ENCODE measurements at places on chromosomes 3 and 15.

- DNase-seq, result no peak
Observed at GRCh38 chr3:185931777-185932612, 5.8 kb downstream of the TRA2B start.

DNA sequence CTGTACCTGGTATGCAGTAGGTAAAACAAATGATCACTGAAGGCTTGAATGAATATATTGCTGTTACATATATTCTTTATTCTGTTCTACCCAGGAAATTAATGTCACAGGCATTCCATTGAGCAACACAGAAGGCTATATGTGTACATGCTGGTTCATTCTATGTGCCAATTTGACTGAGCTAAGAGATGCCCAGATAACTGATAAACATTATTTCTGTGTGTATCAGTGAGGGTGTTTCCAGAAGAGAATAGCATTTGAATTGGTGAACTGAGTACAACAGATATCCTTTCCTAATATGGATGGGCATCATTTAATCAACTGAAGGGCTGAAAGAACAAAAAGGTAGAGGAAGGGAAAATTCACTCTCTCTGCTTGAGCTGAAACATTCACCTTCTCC, 886.8 kb downstream of the FHIT start:
- no peak for DNase-seq

DNA sequence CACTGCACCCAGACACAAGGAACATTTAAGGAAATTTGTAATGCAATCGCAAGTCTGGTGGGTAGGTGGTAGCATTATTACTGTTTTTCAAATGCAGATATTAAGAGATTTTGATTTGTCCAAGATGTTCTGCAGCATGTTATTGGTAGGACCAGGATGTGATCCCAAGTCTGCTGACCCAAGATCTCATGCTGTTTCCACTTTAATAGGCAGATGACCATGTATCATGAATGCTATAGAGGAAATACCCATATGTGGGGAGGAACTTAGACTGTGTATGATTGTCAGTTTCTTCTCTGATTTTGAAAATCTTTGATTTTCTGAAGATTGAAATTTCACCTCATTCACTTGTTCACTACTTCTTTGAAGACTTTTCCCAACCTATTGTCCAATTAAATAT, 28.7 kb downstream of the ATP6V1A start:
- DNase-seq, result no peak

DNA sequence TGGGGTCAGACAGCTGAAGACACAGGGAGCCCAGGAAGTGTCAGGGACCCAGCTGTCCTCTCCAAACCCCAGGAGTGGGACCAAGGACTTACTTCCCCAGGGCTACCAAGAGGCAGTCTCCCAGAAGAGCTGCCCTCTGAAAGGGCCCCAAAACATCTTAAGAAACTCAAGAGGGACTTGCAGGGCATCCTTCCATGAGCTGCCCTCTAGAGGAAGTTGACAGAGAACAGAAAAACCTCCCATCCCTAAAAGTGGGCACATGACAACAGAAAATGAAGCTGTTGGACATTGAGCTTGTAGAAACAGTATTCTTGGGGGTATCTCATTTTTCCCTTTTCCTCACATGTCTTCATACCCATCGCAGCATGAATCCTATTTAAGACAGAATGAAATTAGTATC, 58.9 kb downstream of the MECOM start:
- DNase-seq, result no peak

DNA sequence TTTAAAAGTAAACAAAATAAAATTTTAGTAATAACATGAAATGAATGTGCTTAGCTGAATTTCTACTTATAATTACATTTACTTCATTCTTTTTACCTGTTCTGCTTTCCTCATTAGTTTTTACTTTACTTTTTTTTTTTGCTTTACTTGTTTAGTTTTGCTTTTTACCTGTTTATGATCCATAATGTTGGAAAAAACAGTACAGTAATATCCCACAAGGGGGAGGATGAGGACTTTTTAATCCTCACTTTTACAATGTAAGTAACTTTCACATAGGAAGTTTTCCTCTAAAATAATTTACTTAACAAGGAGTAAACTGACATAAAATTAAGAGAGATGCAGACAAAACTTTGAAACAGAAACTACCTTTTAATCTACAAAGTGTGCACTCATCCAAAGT, 268.7 kb downstream of the TBC1D5 start:
- no peak for DNase-seq

- DNase-seq, result no peak
Observed at GRCh38 chr3:185825639-185826481, 1.0 kb upstream of the IGF2BP2 start.

DNA sequence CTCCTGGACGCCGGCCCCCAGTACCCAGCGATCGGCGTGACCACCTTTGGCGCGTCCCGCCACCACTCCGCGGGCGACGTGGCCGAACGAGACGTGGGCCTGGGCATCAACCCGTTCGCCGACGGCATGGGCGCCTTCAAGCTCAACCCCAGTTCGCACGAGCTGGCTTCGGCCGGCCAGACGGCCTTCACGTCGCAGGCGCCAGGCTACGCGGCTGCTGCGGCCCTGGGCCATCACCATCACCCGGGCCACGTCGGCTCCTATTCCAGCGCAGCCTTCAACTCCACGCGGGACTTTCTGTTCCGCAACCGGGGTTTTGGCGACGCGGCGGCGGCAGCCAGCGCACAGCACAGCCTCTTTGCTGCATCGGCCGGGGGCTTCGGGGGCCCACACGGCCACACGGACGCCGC, 956 bp downstream of the ZIC1 start:
- no peak for DNase-seq

DNA sequence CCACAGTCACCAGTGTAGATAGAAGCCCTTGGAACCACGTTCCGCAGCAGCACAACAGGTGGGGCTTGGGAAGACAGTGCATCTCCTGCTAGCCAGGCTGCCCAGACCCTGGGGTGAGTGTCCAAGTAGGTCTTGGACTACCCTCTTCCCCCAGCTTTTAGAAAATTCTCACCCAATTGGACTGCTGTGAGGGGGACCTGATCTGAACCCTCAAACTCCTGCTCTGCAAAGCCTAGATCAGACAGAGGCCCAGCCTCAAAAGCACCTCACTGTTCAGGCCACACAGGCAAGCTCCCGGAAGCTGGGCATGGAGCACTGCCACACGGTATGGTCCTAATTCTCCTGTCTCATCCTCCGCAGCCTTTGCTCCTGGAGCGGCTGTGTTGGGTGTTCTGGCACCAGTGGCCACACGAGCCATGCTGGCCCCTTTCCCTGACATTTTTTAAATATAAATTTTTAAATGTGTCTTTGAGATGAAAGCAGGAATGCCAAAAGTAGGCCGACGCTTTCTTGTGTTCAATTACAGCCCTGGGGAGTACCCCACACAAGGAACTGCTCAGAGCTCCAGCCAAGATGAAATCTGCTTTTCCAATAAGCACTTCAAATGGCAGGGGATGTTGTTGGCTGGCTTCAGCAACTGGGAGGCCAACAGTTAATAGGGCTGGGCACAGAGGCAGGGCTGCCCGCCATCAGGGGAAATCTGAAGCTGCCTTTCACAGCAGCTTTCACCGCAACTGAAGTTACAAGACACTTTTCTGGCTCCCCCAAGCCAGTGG, 40.9 kb downstream of the CPN2 start:
- DNase-seq, result no peak

DNA sequence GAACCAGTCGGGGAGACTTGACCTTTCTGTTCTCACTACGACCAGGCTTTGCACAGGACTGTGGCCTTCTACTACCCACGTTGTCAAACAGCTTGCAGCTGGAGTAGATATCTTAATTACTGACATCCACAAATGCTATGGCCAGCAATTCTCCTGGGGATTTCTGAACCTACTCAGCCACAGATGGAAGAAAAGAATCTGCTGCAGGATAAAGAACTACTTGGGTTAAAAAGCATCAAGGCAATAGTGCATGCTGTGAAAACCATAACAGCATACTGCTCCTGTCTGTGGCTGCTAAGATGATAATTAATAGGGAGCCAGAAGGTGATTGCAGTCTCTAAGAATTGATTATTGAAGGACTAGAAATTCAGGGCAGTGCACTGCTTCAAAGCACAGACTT, 859.2 kb upstream of the SEMA6D start:
- DNase-seq, result no peak

- DNase-seq, result no peak
Observed at GRCh38 chr3:98874602-98875249, 26.8 kb downstream of the DCBLD2 start.

DNA sequence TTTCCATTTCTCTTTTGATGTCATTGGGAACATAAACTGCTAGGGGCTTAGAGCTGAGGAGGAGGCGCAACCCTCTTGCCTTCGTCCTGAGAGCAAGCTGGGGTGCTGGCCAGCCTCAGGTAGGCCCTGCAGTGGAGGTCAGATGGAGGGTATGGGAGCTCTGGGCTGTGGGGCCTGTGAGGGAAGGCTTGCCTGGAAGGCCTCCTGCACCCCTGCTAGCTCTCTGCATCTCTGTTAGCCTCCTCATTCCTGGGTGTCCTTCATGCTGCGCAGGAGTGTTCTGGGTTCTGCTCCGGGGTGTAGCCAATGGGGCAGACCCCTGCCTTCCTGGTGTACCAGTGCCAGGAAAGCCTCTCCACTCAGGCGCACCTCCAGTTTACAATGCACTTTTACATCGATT, 11.8 kb downstream of the GP5 start:
- DNase-seq, result no peak

- DNase-seq, result no peak
Observed at GRCh38 chr15:101088271-101088670, 163.6 kb downstream of the CHSY1 start.

- no peak for DNase-seq
Observed at GRCh38 chr3:141346007-141346406, 22.3 kb upstream of the ZBTB38 start.

GRCh38 chr3:4493941-4494894, 1.1 kb downstream of the ITPR1 start:
- DNase-seq, result no peak

DNA sequence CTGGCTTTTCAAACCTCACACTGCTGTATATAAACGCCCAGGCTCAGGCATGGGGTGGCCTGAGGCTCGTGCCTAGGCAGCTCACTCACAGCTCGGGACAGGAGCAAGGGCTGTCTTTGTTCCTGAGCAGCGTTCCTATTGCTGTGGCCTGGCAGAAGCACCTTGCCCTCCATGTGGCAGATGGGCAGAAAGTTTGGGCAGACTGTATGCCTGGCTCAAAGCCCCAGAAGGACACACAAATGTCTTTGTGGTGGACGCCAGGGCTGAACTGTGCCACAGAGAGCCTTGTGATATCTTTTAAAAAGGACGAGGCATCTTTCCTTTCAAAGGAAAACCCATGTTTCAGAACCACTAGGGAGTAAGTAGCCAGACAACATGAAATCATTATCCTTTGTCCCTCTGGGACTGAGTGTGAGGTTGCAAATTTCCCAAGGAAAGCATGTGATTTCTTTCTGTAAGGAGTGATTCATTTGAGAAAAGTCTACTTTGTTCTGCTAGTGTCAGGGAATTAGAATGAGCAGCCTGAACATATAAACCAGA, 29.3 kb upstream of the UBE2E1 start:
- no peak for DNase-seq

- DNase-seq, result no peak
Observed at GRCh38 chr15:93231261-93231925, 142.4 kb upstream of the RGMA start.

GRCh38 chr3:119831941-119832371, 50.1 kb downstream of the NR1I2 start:
- no peak for DNase-seq

GRCh38 chr3:120402257-120402656, 48.5 kb downstream of the FSTL1 start:
- no peak for DNase-seq

GRCh38 chr15:36407647-36408046, 171.8 kb upstream of the CDIN1 start:
- no peak for DNase-seq

DNA sequence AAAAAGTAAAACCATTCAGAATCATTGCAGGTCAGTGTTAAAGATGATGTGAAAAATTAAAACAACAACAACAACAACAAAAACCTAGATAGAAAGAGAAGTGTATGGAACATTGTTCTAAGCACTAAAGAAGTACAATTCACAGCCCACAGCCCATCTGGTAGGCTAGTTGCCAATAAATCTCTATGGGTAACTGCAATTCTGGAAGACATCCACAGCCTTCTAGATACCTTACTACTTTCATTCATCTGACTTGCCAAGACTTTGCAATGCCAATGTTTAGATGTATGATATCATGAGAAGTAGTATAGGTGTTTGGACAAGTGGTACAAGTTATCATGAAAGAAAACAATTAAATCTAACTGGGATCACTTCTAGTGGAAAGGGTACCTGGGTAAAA, 198.6 kb downstream of the VGLL3 start:
- DNase-seq, result no peak
